ENCODE measurements at places on chromosomes 1 and 21.

- DNase-seq, result no peak
These were observed 61.1 kb downstream of the PTPRU start for GRCh38 chr1:29297450-29297849.

DNA sequence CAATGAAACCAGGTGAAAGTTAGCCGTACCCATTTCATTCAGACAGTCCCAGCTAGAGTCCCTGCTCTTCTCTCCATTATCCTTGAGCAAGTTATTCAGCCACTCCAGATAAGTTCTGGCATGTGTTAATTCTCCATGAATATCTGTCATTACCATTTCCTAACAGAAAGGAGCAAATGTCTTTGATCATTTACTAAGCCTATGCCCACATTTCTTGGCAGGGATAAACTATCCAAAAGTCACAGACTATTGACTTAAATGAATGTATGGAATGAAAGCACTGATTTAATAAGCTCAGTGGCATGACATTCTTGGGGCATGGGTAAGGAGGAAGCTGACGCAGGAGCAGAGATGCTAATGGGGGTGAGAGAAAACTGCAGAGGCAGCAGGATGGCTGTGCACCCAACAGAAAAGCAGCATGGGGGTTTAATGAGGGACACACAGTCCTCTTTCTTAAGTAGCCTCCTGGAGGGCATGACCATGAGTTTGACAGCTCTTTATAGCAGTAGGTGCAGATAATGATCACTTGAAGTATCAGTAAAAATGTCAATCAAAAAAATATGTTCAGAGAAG is 17.6 kb upstream of the DHCR24 start:
- no peak for DNase-seq

DNA sequence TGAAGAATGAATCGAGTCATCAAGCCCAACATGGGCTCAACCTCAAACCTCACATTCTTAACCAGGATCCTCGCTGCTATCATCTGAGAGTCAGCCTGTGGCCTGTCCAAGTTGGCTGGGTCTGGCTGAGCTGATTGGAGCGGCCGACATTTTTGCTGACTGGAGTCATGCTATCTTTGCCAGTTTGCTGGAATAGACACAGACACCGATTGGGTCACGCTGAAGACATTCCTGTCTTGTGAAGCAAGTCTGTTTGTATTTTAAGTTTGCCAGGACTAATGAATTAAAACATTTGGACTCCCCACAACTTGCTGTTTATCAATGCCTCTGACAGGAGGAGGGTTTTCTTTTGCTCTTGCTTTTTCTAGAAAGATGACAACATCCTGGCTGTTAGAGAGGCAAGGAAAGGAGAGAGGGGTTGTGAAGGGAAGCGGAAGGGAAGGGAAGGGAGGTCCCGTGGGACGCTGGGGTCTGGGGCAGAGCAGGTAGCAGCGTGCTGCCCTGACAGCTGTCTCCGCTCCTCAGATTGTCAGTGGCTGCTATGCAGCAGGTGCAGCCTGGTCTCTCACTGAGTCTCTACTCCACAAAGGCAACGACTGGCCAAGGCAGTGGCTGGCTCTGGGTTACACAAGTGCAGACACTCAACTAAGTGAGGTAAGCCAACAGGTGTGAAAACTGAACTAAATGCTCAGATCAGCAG is at the start of gene MAP3K7CL:
Gene MAP3K7CL (plus strand): TSS at position 375 of the 700 bp plus-strand sequence. CDS start 2,701 bp downstream, outside the sequence.
- DNase-seq, result no peak

DNA sequence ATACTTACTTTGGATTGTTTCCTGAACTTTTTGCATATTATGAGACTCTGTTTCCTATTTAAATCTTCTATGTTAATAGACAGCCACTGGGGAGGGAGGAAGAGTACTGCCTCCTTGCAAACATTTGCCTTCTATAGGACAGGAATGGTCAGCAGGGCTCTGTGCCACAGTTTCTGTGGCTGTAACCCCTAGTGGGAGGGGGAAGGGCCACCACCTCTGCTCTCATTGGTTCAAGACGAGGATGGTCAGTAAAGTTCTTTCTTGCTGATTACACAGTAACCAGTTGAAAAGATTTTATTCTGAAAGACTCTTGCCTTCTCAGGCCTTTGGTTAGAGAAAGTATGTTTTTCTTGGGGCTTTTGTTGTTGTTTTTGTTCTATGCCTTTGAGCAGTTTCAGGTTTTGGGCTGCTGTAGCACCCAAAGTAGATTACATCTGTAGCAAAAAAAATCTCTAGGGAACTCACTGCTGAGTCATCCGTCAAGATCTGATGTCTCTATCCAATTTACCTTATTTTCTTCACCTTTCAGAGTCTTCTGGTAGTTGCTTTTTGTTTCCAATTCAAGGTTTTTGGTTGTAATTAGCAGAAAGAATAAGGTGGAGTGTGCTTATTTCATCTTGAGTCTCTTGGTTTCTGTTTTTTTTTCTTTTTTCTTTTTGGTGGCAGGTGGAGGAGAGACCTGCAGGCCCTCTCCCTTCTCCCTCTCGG is 23.1 kb downstream of the SLC35A3 start:
- DNase-seq, result no peak

- no peak for DNase-seq
These were observed 30.1 kb upstream of the PTGFRN start for GRCh38 chr1:116879478-116880133.

DNA sequence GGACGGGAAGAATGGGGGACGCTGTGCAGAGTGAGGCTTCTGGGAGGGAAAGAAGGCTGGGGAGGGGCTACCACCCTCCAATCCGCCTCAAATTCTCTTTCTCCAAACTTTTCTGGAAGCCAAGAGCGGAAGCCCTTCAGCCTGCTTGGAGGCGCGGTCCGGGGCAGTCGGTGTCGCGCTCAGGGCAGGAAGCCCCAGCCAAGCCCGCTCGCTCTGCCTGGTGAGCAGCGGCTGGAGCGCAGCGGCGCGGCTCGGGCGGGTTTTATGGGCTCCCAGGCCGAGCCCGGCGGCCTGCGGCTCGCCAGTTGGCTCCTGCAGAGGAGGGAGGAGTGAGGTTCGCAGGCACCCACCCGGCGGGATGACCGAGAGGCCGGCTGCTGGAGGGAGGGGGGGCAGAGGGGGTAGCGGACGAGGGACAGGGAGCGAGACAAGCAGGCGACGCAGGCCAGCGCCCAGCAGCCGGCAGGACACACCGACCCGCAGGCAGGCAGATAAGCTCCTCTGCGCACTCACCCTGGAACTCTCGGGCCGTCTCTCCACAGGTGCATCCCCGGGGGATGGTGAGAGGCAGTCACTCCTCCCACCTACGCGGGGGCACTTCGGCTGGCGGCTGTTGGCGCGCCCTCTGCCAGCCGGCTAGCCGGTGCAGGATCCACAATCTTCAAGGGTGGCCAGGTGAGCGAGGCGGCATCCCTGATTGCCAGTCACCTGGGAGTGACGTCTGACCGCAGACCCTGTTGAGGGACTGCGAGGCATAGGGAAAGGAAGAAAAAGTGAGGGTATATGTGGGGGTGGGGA is at the start of gene AVPR1B:
Gene AVPR1B (minus strand): TSS at position 238 of the 798 bp plus-strand sequence. CDS start 498 bp downstream, outside the sequence.
- DNase-seq, result no peak

- DNase-seq, result no peak
These were observed 53.9 kb upstream of the ASPM start for GRCh38 chr1:197200272-197200899.

DNA sequence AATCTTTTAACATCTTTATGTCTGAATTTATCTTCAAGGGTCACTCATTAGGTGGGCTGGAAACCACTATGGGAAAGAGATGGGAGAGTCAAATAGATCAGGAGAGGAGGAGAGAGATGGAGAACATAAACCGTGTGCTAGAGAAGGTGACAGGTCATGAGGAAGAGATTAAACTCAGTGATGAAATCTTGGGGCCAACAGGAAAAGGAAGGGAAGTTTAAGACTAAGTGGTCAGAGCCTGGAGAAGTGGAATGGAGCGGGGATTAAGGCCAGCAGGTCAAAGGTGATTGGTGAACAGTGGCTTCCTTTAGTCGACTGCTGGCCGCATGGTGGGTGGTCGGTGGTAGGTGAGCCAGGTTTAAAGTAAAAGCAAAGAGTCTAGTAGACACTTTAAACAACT is 169.3 kb upstream of the IVNS1ABP start:
- no peak for DNase-seq

DNA sequence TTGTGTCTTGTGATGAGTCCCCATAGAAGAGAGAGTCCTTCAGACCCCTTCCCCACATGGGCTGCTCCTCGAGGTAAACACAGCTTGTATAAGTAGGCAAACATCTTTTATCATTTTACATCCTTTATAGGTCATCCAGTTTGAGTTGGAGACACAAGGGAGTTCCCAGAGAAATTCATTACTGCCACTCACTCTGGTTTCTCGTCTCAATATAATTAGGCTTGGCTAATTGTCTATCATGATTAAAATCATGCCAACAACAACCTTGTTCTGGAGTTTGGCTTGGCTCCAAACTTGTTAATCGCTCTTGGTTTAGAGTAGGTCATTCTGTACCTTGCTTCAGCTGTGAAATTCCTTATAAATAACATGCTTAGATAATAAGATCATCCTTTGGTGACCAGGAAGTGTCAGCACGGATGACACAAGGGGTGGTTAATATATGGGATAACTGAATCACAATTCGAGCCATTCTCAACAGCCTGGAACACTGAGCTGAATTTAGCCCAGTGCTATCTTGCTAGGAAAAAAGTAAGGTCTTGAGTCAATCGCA is 70.7 kb upstream of the DAB1 start:
- DNase-seq, result no peak
